DMS153 (cell line): ENCODE measurements at places on chromosomes 5 and 9.

GRCh38 chr5:42879291-42879690, 67.6 kb upstream of the SELENOP start:
- DNase-seq: peak; percentile 42

DNA sequence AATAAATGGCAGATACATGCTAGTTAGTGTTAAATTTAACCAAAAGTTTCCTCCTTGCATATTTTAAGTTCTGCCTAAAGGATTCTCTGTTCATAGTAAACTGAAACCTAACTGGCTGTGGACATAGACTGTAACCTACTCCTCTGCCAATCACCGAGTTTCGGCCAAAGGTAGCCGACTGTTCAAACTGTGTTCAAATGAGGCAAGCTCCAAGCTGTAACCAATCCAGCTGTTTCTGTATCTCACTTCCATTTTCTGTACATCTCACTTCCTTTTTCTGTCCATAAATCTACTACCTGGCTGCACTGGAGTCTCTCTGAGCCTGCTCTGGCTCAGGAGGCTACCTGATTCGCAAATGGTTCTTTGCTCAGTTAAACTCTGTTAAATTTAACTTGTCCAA, 44.1 kb downstream of the KCNV2 start:
- DNase-seq: no peak

- DNase-seq: no peak
Observed at GRCh38 chr5:81202655-81203054, 30.5 kb upstream of the CKMT2 start.

GRCh38 chr9:105118636-105119035, 125.8 kb upstream of the SLC44A1 start:
- no peak for DNase-seq

DNA sequence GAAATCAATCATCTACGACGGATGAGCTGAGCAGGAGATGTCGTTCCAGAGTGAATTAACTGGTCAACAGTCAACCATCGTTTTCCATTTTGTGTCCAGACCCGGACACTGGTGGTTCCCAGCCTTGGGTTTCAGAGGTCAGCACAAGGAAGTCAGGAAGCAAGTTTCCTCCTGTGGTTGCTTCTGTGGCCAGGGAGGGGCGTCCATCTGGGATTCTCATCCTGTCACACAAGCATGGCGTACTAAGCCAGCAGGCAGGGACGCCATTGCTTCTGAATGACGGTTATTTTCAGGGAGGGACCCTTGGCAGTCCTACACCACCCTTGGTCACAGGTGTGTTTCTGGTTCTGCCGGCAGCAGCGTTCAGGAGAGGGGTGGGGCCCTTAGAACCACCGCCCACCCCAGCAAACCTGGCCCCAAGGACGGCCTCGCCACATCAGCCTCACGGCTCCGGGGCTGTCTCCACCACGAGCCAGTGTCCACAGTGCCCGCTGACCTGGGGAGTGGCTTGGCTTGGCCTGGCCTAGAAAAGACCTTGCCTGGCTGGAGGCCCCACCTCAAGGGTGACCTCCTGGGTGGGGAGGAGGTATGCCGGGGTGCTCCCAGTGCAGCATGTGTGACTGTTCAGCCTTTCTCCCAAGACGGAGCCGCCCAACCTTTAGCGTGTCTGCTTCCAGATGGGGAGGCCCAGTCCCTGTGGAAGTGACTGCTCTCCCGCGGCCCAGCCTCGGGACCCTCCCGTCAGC, 25.2 kb downstream of the NDUFS6 start:
- no peak for DNase-seq

DNA sequence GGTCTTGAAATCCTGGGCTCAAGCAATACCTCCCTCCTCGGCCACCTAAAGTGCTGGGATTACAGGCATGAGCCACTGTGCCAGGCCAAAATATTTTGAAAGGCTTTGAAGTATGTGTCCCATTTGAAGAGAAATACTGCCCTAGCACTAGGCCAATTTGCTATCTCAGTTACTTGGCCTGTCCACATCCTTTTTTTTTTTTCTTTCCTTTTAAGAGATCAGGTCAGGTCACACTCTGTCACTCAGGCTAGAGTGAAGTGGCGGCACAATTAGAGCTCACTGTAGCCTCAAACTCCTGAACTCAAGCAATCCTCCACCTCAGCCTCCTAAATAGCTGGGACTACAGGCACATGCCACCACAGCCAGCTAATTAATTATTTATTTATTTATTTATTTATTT, 84.2 kb downstream of the NR6A1 start:
- DNase-seq: no peak

DNA sequence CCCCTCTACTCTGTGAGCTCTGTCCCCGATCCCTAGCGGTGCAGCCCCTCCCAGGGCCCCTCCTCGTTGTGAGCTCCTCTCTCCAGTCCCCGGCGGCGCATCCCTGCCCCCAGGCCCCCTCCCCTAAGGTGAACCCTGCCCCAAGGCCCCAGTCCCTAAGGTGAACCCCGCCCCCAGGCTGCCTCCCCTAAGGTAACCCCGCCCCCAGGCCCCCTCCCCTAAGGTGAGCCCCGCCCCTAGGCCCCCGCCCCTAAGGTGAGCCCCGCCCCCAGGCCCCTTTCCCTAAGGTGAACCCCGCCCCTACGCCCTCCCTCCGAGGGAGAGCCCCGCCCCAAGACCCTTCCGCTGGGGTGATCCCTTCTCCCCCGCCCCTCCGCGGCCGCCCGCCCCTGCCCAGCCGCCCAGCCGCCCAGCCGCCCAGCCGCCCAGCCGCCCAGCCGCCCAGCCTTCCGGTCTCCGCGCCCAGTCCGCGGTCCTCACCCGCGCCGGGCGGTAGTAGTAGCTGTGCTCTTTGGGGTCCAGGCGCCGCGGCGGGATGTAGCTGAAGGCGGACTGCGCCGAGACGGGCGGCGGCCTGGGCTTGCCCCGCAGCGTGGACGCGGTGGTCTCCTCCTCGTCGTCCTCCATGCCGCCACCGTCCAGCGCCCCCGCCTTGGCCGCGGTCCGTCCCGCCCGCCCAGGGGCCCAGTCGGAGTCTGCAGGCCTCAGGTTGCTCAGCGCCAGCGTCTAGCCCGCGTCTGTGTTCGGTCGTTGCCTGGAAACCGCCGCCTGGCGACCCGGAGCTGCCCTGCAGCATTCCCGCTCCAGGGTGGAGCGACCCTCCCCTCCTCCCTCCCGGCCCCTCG, at the start of gene CFAP90:
Gene CFAP90, minus strand, starts transcription at position 739 of the 845 bp plus-strand sequence. Its CDS starts 112 bp downstream, at position 627.
- no peak for DNase-seq

GRCh38 chr5:4212071-4212739, 616.6 kb downstream of the IRX1 start:
- no peak for DNase-seq

DNA sequence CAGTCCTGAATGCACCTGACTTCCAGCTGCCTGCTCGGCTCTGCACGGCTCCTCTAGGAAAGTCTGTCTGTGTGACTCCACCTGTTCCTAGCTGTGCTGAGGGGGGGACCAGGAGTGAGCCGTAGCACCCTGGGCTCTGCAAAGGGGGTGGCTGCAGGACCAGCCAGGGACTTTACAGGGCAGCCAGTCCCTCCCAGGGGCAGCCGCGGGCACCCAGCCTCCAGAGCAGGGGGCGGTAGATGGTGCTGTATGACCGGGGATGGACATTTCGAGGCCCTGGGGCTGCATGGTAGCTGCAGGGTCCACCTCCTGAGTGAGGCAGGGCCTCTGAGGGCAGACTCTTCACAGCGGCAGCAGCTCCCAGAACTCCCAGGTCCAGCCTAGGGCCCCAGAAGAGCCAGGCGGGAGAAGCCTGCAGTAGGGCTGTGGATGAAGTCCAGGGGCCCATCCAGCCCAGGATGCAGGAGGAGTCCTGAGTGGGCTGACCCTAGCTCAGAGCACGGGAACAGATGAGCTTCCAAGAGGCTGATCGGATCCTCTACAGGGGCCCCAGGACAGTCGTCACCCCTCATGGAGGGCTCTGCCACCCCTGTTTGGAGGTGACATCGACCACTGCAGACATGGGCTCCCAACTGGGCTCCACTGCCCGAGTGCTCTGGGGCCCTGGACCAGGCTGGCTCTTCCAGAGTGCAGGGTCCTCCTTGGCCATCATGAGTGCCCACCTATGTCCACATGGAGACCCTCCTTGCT, 105.4 kb downstream of the ZNF354C start:
- no peak for DNase-seq

GRCh38 chr9:87263291-87263690, 234.4 kb upstream of the DAPK1 start:
- DNase-seq: no peak

GRCh38 chr5:39199335-39199734, 20.0 kb downstream of the FYB1 start:
- no peak for DNase-seq

DNA sequence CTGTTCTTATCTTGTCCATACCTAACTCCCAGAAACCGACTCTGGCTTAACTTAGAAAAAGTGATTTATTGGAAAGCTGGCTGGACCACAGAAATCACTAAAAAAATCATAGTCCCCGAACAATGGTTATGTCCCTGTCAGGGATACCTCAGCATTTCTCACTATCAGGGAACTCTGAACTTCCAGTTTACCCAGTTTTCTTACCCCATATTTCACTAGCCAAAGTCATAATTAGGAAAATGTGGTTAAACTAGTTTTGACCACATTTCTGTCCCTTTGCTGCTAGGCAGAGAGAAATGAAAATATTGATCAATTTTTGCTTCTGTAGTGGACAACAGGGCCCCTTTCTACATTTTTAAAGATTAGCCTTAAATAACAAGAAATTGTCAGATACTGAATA, 38.2 kb downstream of the ST8SIA4 start:
- no peak for DNase-seq

GRCh38 chr5:150167908-150168307, 1.3 kb downstream of the CDX1 start:
- no peak for DNase-seq

DNA sequence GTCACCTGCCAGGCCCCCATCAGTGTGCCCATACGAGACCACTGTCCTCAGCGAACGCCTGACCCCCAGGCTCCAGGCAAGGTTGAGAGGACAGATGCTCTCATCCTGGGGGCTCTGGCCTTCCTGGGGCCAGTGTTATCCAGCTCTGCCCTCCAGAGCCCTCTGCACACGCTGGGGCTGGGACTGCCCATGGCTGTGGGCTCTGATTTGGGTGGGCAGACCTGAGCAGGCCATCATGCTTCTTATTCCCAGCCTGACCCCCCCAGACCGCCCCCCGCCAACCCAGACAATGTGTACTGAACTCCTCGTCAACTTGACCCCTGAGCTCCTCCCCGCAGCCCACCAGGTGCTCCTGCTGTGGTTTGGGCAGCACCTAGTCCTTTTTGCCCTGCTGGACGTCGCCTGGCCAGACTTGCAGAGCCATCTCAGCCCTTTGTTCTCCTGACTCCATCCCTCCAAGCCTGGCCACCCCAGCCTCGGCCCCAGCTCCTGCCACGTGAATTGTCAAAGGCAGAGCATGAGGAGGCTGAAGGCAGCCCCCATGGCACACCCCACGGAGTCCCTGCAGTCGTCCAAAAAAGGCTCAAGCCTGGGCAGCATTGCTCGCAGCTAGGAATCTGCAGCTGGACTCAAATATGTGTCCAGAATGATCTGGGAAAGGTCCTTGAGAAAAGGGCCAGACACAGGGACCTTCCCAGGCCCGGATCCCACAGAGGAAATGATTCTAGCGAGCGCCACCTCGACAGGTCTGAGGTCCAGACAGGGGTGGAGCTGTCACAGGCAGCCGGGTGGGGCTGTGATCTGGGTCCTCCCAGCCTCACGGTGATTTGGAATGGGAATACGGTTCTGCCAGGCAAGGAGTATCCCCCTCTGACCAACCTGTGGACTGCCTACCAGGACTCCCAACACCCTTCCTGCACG, 87.0 kb downstream of the ADAMTS2 start:
- DNase-seq: no peak

DNA sequence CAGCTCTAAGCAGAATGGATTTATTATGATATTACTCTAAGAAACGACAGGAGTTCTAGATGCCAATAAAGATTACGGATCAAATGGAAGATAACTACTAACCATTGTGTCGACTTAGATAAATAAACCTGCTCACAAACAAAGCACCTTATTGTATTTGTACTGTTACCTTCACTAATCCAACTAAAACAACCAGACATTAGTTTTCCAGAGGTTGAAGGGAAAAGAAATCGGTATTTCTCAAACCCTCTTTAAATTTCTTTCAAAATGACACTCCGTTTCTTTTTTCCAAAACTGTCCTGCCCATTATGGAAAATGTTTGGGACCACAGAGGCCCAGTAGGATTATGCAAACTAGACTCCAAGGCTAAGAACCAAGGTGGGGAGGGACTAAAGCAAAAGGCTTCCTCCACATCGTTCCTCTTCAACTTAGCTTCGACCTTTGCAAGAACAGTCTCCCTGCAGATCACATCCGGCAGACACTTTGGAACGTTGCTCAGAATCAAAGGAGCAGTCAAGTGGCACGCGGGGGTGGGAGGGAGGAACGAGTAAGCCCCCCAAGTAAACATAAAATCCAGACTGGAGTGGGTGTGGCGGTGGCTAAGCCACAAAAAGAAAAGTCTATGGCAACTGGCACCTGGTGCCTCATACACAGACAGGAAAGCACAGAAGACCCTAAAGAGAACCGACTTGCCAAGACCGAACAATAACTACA, 2.7 kb downstream of the MLLT3 start:
- DNase-seq: no peak
